Hair follicular keratinocyte (primary cell): ENCODE measurements at places on chromosomes 5 and 9. TPM values are rescaled to one million over a fixed set of nuclear protein-coding genes. Genes with fewer than 3 reads are reported as not detected.

Gene SLC25A48
- total RNA-seq = not detected in 2 replicates

Gene C6
- not detected in 2 replicates for total RNA-seq

Gene SAXO1
- total RNA-seq = not detected in 2 replicates

Gene LVRN
- not detected in 2 replicates for total RNA-seq

Gene PTPN3
- total RNA-seq = 14.8 and 22.1 TPM in 2 replicates

Gene HAVCR2
- total RNA-seq = not detected in 2 replicates

Gene OR13C5
- total RNA-seq = not detected in 2 replicates

Gene GRM6
- total RNA-seq = not detected in 2 replicates

Gene NIPAL4
- 25.3 and 30.4 TPM in 2 replicates for total RNA-seq

Gene PAEP
- total RNA-seq = not detected in 2 replicates

Gene CD74
- 14.0 and 20.6 TPM in 2 replicates for total RNA-seq
